ENCODE measurements at places on chromosomes 2 and 18.

DNA sequence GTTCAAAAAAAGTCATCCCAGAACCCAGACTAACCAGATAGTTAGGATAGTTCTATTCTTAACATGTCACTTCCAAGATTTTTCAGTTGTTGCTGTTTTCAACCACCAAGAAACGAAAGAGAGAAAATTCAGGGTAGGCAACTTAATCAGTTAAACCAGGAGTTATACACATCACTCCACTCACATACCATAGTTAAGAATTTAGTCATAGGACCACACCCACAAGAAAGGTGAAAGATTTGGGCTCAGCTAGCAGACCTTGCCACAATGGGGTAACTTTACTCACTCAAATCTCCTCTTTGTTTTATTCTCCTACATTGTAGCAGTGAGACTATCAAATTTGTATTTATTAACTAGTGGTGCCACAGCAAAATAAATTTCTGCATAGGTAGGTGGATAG, 473.6 kb downstream of the NUP35 start:
- no peak for DNase-seq

- DNase-seq = no peak
Observed at GRCh38 chr2:68885811-68886075, 14.5 kb upstream of the BMP10 start.

DNA sequence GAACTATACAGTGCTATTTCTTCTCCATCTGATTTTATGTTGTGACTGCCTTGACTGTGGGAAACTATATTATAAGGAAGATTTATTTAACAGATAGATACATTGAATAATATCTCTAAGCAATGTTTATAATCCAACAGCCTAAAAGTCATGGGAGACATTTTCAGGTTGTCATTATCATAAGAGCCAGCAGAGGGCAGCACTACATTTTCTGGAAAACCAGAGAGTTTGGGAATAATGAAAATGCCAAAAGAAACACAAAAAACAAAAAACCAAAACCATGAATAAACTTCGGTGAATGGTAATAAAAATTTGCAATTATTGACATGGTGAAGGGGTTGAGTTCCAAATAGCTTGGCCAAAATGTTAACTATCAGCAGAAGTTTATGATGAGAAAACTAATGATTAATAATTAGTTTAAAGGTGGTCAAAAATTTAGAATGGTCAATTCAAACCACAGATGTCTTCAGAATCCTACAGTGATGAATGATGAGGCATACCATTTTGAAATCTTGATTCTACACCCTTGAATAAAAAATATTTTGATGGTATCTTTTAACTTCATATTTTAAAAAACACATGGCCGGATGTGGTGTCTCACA, 4.7 kb downstream of the EEF1B2 start:
- DNase-seq = no peak

- DNase-seq = no peak
Observed at GRCh38 chr2:128347701-128348539, 29.3 kb upstream of the HS6ST1 start.

DNA sequence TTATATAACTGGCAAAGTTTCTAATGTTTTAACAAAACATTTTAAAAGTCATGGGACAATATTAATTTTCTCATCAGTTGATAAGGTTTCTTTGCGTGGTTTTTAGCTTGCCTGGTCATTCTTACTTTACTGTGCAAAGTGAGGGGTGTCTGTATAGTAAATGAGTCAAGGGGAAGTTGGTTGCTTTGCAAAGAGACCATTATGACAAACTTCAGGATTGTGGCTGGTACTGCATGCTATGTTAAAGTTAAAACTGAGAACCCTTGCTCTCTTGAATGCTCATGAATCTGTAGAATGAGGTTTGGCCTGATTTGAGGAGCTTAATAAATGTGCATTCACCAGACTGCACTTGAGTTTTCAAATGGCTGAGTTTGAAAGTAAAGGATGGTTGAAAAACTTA, 47.0 kb downstream of the COL4A4 start:
- DNase-seq = no peak

- DNase-seq = no peak
Observed at GRCh38 chr18:26307161-26307773, 81.0 kb downstream of the TAF4B start.

DNA sequence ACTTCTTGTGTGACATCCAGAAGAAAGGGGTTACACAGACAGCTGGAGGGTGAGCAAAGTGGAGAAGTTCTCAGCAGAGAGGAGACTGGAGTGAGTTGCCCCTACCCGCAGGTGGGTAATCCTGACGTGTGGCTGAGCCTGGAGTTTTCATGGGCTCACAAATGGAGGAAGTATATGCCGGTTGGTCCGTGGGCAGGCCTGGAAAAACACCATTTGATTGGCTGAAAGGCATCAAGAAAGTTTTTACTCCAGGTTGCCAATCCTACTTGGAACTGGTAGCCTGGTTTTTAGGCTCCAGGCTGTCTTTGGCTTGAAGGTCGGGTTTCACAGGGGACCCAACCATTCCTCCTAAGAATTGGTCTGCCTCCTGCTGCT, 1177.4 kb upstream of the LRRTM1 start:
- no peak for DNase-seq

DNA sequence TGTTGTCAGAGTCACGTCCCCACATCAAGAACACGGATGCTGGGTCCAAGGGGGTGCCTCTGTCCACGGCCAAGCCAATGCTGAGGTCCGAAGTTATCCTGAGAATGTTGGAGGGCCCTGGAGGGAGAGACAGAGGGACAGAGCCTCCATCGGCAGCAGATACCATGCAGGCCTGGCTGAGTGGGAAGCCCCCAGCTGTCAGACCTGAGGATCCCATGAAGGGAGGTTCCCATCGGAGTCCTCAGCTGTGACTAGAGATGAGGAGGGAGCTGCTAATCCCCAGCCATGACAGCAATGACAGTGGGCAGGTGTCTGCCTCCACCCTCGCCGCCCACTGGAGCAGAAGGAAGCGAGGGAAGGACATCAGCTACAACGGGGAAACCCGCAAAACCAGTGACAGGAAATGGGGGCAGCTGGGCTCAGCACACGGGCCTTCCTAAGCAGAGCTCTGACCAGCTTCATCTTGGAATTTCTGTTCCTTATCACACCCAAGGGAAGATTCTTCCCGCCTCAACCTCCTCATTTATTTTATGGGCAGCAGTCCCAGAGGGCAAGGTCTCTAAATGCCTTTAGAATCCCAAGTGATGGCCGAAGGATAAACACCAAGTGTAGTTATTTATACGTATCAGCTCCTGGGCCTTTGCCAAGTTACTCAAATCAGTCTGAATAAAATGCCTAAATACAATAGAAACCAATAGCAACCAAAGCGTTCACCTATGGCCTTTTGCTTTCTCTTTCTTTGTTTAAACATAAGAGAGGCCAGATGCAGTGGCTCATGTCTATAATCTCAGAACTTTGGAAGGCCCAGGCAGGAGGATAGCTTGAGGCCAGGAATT, 32.2 kb downstream of the FAM178B start:
- DNase-seq = no peak

- DNase-seq = no peak
Observed at GRCh38 chr2:69163109-69163508, 150.1 kb downstream of the ANTXR1 start.

GRCh38 chr18:73316513-73316912, 448.7 kb upstream of the NETO1 start:
- DNase-seq = no peak

GRCh38 chr2:232632904-232633412, 446 bp upstream of the EFHD1 start:
- no peak for DNase-seq

DNA sequence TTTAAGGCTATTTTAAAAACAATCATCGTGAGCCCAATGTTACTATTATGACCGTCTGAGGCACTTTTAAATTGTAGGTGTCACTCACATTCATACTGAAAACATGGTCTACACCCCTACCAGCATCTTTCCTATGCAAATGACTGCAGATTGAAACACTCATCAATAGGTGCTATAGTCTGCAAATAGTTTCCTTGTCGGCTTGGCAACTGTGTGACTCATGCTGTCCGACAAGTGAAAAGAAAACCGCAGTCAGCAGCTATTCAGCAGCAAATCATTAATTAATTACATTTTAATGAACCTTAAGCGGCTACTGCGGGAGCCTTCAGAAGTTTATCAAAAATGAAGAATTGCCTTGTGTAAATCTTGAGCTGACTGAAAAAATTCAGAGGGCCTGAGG, 134.4 kb downstream of the FIGN start:
- DNase-seq = no peak

- DNase-seq = no peak
Observed at GRCh38 chr2:224165901-224166319, 126.8 kb upstream of the SERPINE2 start.

DNA sequence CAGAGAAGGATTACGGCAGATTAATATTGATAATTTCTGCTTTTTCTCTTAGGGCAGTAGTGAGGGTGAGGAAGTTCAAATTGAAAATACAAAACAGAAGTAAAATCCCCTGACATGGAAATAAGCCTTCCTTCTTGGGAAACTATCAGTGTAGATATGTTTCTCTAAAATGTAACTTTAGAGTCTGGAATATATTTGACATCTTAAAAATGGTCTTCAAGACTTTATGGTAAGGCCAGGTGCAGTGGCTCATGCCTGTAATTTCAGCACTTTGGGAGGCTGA, 33.0 kb downstream of the INPP5D start:
- no peak for DNase-seq

- no peak for DNase-seq
Observed at GRCh38 chr2:158610059-158610458, 153.3 kb downstream of the PKP4 start.

DNA sequence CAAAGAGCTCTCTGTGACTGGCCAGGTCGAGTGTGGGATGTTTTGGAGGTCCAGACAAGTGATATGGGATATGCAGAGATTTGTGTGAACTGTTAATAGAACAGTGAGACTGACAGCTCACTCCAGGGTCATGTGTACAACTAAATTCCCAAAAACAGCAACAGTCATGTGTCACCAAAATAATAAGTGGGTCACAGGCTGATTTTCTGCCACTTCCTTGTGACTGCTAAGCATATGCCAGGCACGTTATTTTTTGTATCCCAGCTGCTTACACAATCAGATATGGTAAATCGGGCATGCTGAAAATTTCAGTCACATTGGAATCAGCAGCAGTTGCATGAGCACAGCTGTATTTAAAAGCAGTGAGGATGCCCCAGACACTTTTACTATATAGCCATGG, 198.7 kb downstream of the PTGR3 start:
- no peak for DNase-seq

DNA sequence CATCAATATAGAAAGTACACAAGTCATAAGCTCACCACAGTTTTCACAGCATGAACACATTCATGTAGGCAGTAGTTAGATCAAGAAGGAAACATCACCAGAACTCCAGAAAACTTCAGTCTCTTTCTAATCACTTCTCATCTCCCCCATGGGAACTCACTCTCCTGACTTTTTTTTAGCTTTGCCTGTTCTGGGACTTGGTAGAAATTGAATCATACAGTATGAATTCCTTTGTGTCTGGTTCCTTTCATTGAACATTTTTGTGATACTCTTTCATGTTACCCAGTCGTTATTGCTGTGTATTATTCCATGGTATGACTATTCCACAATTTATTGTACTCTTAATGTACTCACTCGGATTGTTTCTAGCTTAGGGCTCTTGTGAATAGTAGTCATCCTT, 160.2 kb downstream of the TAF4B start:
- no peak for DNase-seq

GRCh38 chr2:202035089-202035940, 1.7 kb downstream of the FZD7 start:
- no peak for DNase-seq

- no peak for DNase-seq
Observed at GRCh38 chr2:37869771-37870170, 55.3 kb upstream of the RMDN2 start.

DNA sequence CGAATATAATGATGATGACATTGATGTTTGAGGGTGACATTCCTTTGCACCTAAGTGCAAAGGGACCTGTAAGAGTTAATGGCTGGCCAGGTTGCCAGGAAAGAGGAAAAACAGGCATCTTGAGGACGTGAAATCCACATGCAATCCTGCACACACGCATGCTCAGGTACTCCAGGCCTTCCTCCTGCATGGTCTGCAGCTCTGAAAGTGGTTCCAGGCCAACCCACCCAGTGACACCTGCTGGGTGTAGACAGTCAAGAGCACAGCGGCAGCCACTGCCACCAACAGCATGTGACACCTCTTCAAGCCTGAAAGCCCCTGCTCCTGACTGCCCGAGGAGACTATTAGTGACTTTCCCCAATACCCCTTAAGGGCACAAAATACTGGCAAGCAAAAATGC, 101.6 kb downstream of the PIEZO2 start:
- no peak for DNase-seq

- DNase-seq = no peak
Observed at GRCh38 chr2:68134554-68134953, 23.1 kb upstream of the PNO1 start.

DNA sequence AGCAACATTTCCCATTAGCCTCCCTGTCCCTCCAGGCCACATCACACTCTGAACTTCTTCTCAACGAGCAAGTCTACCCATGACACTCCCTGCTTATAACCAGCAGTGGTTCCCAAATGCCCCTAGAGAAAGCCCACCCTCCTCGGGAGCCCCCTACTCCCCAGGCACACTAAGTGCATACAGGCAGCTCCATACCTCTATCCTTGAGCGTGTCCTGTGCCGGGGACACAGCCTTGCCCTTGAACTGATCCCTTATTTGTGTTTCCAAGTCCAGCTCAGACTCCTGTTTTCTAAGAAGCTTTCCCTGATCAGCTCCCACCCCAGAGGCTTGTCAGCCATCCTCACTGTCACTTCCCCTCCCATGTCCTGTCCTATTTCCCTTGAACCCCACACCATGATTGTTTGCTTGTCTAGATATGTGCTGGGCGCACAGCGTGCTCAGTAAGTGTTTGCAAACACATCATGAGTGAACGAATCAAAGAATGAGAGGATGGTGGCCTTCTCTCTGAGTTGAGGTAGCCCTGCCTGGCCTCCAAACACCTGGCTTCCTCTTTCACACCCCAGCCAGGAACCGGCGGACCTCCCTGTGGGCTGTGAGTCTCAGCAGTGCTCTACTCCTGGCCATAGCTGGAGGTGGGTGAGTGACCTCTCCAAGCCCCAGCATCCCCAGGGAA, 2.1 kb downstream of the TEX51 start:
- DNase-seq = no peak

GRCh38 chr2:237717366-237718276, 81.0 kb upstream of the RBM44 start:
- no peak for DNase-seq

- no peak for DNase-seq
Observed at GRCh38 chr2:25894135-25894830, 16.0 kb upstream of the ASXL2 start.

- DNase-seq = no peak
Observed at GRCh38 chr18:66553824-66554223, 50.1 kb downstream of the CDH19 start.

DNA sequence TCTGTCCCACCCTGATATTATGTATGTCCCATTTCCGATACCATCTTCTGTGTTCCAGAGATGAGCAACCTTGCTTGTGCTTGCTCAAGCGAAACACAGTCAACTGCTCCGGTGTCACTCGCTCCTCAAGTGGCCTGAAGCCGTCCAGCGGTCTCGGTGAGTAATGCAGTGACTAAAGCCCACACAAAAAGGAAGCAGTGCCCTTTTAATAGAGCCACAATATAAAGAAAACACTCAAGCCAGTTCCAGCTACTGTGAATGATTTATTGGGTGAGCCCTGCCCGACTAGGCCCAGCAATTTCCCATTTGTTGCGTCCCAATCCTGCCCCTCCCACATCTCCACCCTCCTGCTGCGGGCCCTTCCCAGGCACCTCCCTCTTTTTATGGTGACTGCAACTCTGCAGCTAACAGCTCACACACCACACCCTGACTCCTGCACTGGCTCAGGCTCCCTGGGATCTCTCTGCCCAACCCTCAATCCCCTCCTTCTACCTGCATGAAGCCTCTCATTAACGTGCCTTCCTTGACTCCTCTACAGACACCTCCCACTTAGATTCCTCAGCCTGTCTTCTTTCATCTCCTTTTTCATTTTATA, 44.2 kb upstream of the DSC1 start:
- no peak for DNase-seq

All from stimulated activated CD8-positive, alpha-beta memory T cell treated with anti-CD3 and anti-CD28 coated beads, Interleukin-4, amount 100 ng/mL, for 4 hours (primary cell).